Fibroblast of upper back skin (primary cell): ENCODE measurements at places on chromosomes 3 and 15.

DNA sequence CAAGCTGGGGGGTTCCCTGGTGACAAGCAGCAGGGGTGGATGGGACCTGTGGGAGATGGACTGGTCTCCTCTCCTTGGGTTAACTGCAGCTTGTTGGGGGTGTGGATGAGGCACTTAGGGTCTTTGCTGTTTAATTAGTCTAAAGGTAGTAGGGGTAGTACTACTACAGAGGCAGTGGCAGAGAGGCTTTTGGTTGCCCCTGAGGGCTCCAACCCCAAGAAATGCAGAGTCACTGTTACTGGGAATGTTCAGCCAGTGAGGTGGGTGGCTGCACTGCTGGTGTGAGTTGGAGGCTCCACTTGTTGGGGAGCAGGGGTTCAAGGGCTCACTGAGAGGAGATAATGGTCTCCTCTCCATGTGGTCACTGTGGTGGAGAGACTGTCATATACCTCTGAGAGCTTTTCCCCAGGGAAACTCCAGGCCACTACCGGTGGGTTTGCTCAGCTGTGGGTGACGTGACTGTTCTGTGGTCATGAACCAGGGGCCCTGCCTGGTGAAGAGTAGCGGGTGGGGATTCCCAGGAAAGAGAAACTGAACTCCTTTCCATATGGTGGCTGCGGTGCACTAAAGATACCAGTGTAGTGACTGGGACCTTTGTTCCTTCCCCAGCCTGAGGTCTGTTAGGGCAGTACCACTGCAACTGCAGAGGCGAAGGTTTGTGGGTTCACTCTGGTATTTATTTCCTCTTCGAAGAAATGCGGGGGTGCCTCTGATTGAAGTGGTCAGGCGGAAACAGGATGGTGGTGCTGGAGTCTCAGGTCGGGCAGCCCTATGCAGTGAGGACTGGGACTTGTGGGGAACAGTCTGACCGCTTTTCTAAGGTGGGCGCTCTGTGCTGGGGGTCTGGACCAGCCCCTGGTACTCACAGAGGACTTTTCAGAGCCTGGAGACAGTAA is 68.9 kb upstream of the TNFSF10 start:
- no peak for DNase-seq

GRCh38 chr3:193771011-193771652 is 178.1 kb downstream of the OPA1 start:
- DNase-seq, result no peak

DNA sequence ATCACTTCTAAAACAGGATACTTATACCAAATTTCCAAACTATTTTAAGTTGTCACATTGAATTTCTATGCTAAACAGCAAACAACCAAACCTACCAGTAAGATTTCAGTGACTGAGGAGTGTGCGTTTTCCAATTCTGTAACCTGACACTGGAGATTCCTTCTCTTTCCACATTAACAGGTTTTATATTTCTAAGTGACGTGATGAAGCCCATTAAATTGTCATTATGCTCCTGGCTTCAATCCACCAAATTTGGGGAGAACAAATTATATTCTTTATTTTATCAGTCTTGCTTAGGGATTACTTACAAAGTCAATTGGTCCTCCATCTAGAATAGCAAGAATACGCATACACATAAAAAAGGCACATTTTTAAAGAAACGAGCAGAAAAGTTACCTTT is 764.8 kb upstream of the NR2F2 start:
- DNase-seq, result no peak

DNA sequence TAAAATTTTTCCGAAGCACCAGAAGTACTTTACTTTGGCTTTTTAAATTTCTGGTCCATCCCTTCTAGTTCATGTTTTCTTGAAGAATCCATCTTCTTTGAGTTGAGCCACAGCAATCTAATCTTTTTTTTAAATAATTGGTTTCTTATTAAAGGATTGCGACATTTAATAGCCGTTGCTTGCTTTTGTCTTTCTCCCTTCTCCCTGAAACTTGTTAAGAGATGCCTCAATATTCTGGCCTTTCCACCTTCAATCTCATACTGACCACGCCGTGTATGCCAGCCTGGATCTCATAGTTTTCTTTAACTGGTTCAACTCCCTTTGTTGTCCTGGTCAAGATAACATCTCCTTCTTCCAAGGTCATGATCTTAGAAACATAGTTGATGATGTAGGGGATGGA is 18.4 kb upstream of the RPLP1 start:
- DNase-seq, result no peak

GRCh38 chr15:70248116-70249025 is 150.7 kb upstream of the TLE3 start:
- DNase-seq, result no peak

GRCh38 chr3:132554437-132554836 is 42.6 kb upstream of the ACKR4 start:
- DNase-seq, result peak; percentile 34

- DNase-seq, result no peak
These were observed 408.2 kb upstream of the CBLB start for GRCh38 chr3:106276755-106277612.

GRCh38 chr3:179929091-179929529 is 107.6 kb downstream of the PEX5L start:
- peak; percentile 67 for DNase-seq

- DNase-seq, result peak; percentile 49
These were observed 19.6 kb upstream of the C15orf61 start for GRCh38 chr15:67501177-67501835.

GRCh38 chr15:49290191-49290590 is 120.1 kb downstream of the GALK2 start:
- DNase-seq, result no peak

GRCh38 chr3:9302425-9303181 is 53.2 kb upstream of the SRGAP3 start:
- DNase-seq, result peak; percentile 83

DNA sequence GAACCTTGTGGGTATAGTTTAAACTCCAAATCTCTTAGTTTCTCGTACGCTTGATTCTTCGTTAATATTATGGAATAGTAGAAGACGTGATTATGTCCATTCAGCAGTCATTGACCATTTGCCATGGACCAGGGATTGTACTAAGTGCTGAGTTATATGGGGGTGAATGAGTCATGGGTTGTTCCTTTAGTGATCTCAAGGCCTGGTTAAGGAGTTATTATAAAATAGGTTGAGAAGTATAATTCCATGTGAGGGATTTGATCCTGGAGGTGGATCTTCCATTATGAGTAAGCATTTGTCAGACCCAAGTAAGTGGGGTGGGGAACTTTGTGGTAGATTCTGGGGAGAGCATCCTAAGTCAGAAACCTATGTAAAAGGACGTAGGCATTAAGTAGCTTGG is 15.4 kb downstream of the NR2C2 start:
- peak; percentile 63 for DNase-seq

- no peak for DNase-seq
These were observed 227.6 kb downstream of the MFSD1 start for GRCh38 chr3:159029306-159030026.

DNA sequence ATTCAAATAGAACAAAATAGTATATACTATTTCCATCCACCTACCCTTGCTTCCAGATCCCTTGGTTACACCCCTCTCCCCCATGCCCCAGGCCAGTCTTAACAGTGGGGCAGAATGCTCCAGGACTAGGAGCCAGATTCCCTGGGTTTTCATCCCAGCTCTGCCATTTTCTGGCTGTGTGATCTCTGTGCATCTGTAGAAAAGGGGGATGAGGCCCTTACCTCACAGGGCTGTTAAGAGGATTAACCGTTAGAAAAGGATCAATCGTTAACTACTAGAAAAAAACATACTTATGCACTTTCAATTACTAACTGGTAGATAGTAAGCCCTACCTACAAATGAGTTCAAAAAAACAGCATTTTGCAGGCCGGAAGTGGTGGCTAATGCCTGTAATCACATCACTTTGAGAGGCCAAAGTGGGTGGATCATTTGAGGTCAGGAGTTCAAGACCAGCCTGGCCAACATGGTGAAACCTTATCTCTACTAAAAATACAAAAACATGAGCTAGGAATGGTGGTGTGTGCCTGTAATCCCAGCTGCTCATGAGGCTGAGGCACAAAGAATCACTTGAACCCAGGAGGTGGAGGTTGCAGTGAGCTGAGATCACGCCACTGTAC is 11.7 kb downstream of the EBLN2 start:
- DNase-seq, result no peak

DNA sequence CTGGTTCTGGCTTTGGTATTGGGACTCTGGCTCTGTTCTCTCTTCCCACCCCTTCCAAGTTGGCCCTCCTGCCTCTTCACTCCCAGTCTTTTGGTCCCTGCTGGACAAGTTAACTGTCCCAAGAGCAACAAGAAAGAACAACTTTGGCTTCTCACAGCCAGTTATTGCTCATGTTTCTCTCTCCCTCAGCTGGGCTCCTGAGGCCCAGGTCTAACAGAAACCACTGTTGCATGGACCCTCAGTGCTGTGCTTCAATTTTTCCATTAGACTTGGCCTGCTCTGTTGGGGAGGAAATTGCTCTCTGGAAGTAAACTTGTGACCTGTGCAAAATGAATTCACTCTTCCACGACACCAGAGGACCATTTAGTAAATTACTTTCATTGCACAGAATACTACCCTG is 64.5 kb downstream of the CHST2 start:
- no peak for DNase-seq

GRCh38 chr3:95923496-95924210 is 890.7 kb upstream of the EPHA6 start:
- DNase-seq, result peak; percentile 98

GRCh38 chr15:100763835-100764750 is 115.5 kb upstream of the ALDH1A3 start:
- DNase-seq, result no peak

- peak; percentile 21 for DNase-seq
These were observed 351.8 kb upstream of the TPRG1 start for GRCh38 chr3:188819939-188820338.

DNA sequence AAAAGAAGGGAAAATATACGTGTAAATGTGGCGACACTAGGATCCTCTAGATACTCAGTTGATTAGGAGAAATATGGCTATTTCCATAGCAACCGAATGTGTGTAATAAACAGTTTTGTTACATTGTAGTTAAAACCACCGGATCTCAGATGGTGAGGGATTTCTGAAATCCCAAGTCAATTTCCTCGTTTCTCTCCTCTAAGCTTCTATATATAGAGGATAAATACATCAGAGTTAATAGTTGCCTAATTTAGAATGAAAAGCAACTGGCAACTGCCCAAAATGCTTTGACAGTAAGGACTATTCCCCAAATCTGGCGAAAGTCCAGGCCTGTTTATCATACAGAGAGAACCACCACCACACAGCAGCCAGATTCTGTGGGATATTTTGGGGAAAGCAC is 112.6 kb downstream of the GABRB3 start:
- no peak for DNase-seq

GRCh38 chr3:197381371-197381770 is 83.0 kb upstream of the DLG1 start:
- DNase-seq, result no peak

- no peak for DNase-seq
These were observed 399.9 kb downstream of the PDCD6IP start for GRCh38 chr3:34198309-34198708.

DNA sequence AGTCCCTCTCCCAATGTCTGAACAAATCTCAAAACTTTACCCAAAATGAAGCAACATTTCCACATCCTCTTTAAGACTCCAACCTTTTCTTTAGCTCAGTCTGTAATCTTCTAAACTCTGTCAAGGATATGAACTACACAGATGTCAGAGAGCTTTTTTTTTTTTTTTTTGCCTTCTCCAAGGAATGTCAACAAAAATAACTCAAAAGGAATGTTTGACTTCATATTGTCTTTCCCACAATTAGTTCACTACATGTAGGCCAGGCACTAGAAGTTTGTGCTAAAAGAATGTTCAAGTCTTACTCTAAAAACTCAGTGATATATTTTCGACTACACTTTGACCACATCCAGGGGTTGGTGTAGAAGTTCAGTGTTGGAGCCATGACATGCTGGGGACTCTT is 37.1 kb downstream of the ADAMTS9 start:
- peak; percentile 67 for DNase-seq

DNA sequence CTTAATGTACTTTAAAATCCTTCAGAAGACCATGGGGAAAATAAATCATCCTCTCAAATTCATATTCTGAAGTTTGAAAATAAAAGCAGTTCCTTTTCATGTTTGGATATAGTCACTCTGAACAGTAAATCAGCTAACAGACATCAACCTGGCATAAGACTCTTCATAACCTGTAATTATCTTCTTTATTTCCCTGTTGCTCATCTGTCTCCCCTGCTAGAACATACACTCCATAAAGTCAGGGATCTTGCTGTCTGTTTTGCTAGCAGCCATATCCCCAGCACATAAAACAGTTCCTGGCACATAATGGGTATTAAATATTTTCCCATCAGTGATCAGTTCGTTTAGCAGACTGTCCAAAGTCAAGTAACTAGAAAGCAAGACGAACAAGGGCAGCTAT is 11.2 kb downstream of the VGLL4 start:
- no peak for DNase-seq

GRCh38 chr3:183517607-183518006 is 37.9 kb downstream of the KLHL6 start:
- no peak for DNase-seq

GRCh38 chr15:100332721-100333120 is 9.1 kb downstream of the ADAMTS17 start:
- no peak for DNase-seq

- no peak for DNase-seq
These were observed 13.8 kb upstream of the NMNAT3 start for GRCh38 chr3:139691619-139692018.

- peak; percentile 9 for DNase-seq
These were observed 7.9 kb downstream of the SECISBP2L start for GRCh38 chr15:49038382-49038781.

DNA sequence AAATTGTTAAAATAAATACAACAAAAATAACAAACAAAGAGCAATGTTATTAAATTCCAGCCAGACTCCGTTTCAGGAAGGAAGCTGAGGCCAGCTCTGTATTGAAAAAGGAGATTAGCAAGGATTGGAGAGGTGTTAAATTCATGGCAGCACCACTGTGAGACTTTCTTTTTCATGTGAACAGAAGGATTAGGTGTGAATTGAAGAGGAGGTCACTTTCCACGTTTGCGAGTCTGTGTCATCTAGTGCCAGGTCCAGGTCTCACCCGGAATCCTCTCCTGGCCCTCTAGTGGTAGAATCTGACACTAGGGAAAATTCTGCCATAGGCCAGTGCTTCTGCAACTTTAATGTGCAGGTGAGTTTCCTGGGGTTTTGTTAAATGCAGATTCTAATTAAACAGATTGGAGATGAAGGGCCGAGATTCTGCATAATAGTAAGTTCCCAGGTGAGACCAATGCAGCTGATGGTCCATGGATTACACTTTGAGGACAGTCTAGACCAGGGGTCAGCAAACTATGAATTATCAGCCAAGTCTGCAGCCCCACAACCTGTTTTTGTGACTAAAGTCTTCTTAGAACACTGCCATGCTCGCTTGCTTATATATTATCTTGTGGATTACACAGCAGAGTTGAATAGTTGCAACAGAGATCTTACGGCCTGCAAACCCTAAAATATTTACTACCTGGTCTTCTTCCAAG is 9.2 kb upstream of the SLC6A1 start:
- peak; percentile 26 for DNase-seq

DNA sequence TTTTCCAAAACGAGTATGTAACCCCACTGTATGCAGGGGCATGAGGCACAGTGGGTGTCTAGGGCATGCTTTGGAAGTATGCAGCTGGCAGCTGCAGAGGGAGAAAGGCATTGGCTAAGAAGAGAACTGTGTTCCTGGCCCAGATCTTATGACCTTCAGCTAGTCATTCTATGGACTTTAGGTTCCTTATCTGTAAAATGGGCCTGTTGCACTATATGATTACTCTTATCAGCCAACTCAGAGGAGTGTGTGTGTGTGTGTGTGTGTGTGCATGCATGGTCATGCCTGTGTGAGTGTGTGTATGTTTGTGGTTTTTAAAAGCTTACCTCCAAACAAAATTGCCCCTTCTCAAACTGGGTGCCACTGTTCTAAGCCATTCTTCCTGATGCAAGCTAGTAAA is 27.4 kb upstream of the CHST2 start:
- DNase-seq, result no peak

- peak; percentile 88 for DNase-seq
These were observed 103.0 kb downstream of the P3H2 start for GRCh38 chr3:190017521-190018288.
